Cerebellum (tissue), 4 donors: ENCODE measurements at places on chromosomes 7 and 10. TPM values are rescaled to one million over a fixed set of nuclear protein-coding genes. Genes with fewer than 3 reads are reported as not detected.

DNA sequence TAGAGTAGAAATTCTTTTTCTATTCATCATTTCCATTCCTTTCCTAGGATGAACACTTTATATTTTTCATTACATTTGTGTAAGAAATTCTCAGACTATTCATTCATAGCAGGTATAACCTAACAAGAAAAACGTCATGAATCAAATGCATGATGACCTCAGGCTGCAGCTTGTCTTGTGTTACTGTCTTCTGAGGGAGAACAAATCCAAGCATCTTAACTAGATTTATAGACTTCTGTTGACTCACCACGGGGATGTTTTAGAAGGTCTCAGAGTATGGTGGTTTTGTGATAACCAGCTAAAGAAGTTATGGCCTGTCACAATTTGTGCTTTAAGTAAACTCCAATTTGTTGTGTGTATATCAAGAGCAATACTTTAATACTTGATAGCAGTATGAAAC, 102.7 kb downstream of the ANKRD7 start:
- DNase-seq, result no peak

- DNase-seq, result no peak
Observed at GRCh38 chr10:6607778-6608177, 27.7 kb upstream of the PRKCQ start.

GRCh38 chr7:41574377-41574776, 128.5 kb downstream of the INHBA start:
- no peak for DNase-seq

DNA sequence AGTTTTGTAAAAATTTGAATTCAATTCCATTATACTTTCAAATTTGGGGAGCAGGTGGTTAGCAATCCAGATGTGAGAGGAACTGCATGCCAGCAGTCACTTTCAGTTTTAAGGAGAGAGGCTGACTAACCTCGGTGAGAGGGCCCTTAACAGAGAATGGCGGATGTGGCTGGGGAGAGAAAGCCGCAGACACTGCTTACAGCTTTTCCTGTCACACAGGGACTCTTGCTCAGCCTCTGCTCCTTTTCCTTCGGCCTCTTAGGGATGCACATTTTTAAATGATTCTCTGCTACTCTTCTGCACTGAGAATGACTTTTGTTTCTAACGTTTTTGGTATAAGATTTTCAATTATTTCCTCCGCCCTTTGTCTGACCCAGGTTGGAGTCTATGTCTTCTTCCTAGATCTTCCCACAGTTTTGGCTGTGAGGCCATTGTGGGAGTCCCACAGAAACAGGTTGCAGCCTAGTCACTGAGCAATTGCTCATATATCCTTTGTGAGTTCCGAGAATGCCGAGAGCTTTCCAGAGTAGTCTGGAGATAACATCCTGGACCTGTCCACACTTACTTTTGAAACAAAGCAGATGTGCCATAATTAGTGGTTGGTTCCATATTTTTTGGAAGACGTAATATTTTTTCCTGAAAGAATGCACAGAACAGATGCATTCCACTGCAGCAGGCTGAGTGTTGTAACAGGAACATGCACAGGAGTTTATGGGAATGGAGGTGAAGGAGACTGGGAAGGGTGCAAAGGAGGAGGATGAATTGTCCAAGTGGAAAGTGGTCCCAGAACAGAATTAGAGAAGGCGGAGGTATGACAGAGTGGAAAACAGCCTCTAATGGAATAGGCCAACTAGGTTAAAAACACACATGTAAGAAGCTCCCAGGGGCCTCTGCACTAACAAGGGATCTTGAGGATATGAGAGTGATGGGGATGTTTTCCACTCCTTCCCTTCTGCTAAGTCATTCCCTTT, 168.0 kb upstream of the ZNF32 start:
- no peak for DNase-seq

- DNase-seq, result peak; percentile 17
Observed at GRCh38 chr7:148264933-148265557, 325.5 kb upstream of the C7orf33 start.

DNA sequence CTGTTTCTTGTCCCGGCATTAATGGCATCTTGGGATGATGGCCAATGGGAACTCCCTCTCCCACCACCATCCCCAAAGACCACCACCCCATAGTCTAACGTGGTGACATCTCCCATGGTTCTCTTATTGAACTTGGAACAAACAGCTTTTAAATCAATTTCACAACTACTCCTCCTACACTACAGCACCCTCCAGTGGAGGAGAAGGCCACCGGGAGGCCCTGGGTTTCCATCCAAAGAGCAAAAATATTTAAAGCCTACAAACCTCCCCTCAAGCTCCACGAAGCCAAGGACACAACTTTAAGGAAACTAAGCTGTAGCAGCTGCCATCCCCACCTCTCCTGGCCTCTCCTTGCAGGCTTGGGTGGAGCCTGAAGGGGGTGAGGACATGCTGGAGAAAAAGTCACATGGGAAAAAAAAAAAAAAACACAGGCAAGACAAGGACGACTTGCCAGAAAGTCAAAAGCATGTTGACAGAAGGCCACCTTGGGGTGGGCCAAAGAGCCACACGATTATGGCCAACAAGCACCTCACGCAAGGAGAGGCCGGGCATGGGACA, 94.0 kb upstream of the LANCL2 start:
- DNase-seq, result no peak

DNA sequence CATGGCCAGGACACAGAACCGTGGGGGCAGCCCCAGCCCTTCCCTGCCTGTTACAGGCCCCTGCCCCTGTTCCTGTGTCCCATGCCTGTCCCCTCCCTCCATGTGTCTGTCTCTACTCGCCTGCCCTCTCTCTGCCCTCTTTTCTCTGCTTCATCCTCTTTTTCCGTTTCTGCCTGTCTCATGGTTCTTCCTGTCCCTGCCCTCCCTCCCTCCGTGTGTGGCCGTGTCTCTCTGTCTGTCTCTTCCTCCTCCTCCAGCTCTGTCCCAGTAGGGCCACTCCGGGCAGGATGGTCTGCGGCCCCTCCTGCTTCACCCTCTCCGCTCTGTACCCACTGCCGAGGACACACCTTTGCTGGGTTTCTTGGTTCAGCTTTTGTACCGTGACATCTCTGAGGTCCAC, 137.4 kb downstream of the FAM53B start:
- DNase-seq, result no peak

- no peak for DNase-seq
Observed at GRCh38 chr10:5018134-5018533, 14.5 kb upstream of the AKR1C2 start.

DNA sequence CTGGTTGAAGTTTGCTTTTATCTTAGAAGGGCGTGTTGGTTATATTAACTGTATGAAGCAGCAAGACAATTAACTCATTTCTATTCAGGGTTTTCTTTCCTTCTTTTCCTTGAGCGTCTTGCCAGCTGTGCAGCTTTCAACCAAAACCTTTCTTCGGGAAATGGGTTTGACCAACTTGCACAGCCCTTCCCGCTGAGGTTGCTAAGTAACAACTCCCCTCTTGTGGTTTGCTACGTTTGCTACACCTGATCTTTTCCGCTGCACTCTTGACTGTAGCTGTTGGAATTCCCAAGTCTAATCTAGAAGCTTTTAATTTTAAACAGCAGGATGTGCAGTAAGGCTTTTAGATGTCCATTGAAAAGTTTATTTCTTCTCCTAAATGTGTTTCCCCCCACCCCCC, 116.9 kb downstream of the CDCA7L start:
- no peak for DNase-seq

DNA sequence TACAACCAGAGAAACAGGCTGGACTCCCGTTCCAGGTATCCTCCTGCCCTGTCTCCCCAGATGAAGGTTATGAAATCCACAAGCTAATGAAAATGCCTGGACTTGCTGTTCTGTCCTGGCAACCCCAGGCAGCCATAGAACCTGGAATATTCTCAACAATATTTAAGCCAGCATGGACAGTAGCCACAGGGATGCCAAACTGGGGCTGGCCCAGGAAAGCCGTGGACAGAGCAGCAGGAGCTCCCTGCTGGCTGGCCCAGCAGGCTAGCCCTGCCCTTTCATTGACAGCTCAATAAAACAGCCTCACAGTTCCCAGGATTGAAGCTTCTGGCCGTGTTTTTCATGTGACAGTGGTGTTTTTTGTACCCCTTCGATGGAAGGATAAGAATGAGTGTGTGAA, 230.6 kb downstream of the BMPER start:
- peak; percentile 84 for DNase-seq

Gene PIK3CG
- 1.9 TPM for total RNA-seq

Gene PAX4
- total RNA-seq, result not detected

Gene DTX2
- total RNA-seq, result 6.5 TPM

Gene PANK1
- 29.7 TPM for total RNA-seq

Gene CALY
- total RNA-seq, result 6.6 TPM

Gene MRLN
- 12.2 TPM for total RNA-seq

Gene SPDYE2
- total RNA-seq, result not detected
